ENCODE measurements at places on chromosomes 6 and 20.

GRCh38 chr6:140811642-140812041 is 1321.1 kb upstream of the GJE1 start:
- DNase-seq: no peak

DNA sequence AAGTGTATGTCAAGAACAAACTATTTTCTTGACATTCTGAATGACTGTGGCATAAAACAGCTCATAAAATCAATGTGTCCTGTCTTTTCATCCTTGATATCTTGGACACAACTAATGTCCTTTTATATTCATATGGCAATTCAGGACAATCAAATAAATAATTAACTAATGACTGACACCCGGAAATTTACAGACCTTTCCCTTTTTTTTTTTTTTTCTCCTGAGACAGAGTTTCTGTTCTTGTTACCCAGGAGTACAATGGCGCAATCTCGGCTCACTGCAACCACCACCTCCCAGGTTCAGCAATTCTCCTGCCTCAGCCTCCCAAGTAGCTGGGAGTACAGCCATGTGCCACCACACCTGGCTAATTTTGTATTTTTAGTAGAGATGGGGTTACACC is 107.1 kb upstream of the LGSN start:
- no peak for DNase-seq

GRCh38 chr20:2879146-2879545 is 5.9 kb downstream of the PTPRA start:
- DNase-seq: no peak

DNA sequence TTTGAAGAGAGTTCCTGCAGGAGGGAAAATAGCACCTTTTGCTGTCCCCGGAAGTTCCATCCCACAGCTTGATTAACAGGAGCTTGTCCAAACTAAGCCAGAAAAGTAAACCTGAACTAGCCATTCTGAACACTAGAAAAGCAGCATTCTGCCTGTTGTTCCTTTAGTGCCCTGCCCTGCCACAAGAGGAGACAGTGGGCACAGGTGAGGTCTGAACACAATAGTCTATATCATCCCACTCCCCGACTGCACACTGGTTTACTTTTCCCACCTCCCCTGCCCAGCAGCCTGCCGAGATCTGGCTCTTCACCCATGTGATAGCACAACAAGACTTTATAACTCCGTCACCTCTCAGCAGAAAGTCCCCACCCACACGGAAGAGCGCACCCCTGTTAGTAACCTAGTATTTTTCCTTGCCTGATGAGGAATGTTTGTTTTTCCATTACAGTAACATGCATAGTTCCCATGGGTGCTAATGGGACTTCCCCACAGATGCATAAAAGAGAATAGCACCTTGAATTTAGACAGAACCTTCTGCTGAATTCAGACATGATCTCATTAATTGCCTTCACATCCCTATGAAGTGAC is 59.7 kb downstream of the TFAP2A start:
- DNase-seq: no peak

DNA sequence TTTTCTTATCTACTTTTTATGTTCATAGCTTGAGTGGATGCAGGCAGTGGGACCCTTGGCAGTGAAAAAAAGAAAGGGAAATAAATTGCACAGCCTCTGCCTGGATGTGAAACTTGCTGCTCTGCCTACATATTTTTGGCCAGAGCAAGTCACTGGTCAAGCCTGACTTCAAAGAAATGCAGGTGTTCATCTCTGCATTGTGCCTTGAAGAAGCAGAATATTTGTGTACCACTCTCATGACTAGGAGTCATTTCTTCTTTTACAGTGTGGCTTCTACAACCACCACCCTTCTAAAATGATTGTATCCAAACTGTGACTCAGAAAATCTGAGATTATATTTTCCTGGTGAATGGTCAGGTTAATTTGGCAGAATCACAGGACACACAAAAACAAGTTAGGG is 2.5 kb upstream of the KATNA1 start:
- DNase-seq: no peak

GRCh38 chr6:40587240-40588069 is at the start of gene LRFN2:
Gene LRFN2, minus strand, starts transcription at chr6:40587364.
- DNase-seq: peak; percentile 66

- DNase-seq: no peak
These were observed 77.2 kb downstream of the LINC00237 start for GRCh38 chr20:21028921-21029320.

DNA sequence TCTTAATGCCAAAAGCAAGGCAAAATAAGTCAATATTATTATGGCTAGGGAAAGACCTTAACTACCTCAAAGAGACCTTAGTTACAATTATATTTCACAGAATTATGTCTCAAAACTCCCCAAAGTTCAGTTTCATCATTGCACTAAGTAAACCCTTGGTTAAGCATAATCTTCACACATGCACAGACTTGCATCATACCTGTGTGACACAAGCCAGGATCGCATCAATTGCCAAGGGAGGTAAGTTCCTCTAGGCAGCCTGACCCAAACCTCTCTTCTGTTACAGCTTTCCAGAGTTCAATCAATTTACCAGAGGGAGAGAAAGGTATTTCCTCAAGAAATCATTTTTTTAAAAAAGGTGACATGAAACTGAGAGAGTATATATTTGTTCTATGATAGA is 31.9 kb upstream of the PRSS35 start:
- no peak for DNase-seq

- DNase-seq: no peak
These were observed 450.3 kb upstream of the GJE1 start for GRCh38 chr6:141682391-141682790.

GRCh38 chr6:85118652-85119235 is 331.1 kb upstream of the NT5E start:
- no peak for DNase-seq

DNA sequence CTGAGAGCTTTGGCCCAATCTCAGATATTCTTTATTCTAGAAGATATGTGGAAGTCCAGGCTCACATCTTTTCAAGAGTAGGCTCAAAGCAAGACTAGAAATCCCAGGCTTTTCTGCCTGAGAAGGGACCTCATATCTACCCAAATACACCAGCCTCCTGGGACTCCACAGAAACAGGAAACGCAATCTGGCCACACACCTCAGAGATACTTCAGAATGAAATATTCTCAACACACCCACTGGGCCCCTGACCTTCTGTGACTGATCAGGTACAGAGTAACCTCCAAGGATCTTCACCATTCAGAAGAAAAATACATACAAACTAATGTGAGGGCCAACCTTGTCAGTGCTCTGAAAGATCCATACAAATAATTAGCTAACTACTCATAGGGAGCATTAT is 183.2 kb downstream of the HIVEP2 start:
- no peak for DNase-seq

- peak; percentile 34 for DNase-seq
These were observed 55.4 kb downstream of the GFOD1 start for GRCh38 chr6:13431861-13432465.

DNA sequence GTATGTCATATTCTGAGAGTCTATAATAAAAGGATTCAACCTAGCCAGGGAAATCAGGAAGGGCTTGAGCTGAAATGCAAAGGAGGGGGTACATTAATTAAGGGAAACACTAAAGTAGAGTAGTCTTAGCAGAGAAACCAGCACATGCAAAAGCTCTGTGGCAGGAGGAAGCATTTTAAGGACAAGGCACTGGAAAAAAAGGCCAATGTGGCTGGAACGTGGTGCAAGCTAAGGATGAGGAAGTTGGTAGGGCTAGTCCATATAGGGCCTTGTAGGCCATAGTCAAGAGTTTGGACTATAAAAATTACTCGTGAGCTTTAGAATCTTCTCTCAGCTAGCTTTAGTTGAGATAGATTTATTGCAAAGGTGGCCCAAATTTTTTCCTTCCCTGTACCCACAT is 75.2 kb upstream of the TOP1 start:
- no peak for DNase-seq

- no peak for DNase-seq
These were observed 240.5 kb downstream of the ERMARD start for GRCh38 chr6:169991913-169992312.

GRCh38 chr6:167948716-167949115 is 48.8 kb upstream of the KIF25 start:
- DNase-seq: no peak

DNA sequence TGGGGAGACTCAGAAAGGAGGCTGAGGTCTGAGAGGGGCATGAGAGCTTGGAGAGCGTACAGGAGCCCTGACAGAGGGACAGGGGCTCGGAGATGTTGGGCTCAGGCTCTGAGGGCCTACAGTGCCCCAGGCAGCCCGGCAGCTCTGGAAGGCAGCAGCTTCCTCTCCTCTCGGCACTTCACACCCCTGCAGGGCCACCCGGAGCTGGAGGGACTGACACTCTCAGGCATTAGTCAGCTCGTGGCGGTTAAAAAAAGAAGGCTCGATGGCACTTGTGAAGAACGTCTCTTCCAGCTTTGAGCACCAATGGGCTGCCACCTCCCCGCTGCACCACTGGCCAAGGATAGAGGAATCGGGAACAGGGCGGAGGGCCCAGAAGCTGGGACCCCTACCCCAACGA is 62.6 kb upstream of the SIRPA start:
- DNase-seq: no peak

GRCh38 chr6:160430751-160431150 is 82.6 kb downstream of the SLC22A3 start:
- no peak for DNase-seq

- DNase-seq: peak; percentile 79
These were observed 49.4 kb downstream of the TMEM242 start for GRCh38 chr6:157273756-157274470.

DNA sequence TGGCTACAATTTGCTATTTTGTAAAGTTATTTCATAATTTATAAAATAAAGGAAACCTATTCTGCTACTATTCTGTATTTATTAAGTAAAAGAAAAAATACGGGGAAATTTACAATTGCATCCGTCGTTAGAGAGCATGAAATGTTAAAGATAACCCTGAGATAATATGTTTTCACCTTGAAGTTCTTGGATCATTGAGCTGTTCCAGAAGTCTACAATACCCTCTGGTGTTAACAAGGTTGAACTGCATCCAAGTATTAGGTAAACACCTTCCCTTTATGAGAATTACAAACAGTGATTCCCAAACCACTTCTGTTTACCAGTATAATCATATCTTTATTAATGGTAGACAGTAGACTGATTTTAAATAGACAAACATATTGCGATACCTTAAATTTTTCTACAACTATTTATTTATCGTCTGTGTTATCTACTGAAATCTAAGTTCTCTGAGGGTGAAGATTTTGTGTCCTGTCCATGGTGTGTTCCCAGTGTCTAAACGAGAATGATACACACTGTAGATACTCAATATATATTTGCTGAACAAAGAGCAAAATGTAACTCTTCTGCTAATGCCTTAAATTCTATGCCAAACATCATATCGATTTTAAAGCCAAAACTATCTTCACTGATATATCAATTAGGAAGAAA is 28.2 kb downstream of the TBC1D32 start:
- DNase-seq: peak; percentile 19

GRCh38 chr6:79864001-79864400 is 83.4 kb downstream of the ELOVL4 start:
- no peak for DNase-seq

DNA sequence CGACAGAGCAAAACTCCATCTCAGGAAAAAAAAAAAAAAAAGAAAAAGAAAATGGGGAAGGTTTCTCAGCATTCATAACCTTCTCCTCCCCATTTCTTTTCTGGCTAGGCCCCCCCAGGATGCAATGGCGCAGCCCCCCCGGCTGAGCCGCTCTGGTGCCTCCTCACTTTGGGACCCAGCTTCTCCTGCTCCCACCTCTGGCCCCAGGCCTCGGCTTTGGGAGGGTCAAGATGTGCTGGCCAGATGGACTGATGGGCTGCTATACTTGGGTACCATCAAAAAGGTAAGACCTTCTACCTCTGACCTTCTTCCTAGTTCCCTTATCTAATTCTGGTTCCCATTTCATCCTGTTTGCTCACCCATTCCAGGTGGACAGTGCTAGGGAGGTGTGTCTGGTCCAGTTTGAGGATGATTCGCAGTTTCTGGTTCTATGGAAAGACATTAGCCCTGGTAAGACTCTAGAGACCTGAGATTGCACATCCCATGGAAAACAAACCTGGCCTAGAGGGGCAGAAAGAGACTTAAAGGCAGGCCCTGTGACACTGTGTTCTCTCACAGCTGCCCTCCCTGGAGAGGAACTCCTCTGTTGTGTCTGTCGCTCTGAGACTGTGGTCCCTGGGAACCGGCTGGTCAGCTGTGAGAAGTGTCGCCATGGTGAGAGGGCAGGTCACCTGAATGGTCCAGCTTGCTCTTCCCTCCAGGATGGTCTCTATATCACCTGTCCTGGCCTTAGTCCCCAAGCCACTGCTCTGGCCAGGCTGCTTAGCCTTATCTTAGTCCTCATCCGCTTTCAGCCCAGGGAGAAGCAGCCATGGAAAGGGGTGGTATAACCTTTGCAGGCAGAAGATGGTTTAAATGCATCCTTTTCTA is 1.6 kb downstream of the PHF1 start:
- no peak for DNase-seq

- DNase-seq: no peak
These were observed 49.7 kb downstream of the GRM4 start for GRCh38 chr6:34096193-34096592.

- DNase-seq: no peak
These were observed 97.9 kb upstream of the PTPRT start for GRCh38 chr20:43287637-43288036.
